ENCODE measurements at places on chromosomes 12 and 14.
A peak's percentile ranks its signal among the peaks of the same experiment; 100 is the strongest.

DNA sequence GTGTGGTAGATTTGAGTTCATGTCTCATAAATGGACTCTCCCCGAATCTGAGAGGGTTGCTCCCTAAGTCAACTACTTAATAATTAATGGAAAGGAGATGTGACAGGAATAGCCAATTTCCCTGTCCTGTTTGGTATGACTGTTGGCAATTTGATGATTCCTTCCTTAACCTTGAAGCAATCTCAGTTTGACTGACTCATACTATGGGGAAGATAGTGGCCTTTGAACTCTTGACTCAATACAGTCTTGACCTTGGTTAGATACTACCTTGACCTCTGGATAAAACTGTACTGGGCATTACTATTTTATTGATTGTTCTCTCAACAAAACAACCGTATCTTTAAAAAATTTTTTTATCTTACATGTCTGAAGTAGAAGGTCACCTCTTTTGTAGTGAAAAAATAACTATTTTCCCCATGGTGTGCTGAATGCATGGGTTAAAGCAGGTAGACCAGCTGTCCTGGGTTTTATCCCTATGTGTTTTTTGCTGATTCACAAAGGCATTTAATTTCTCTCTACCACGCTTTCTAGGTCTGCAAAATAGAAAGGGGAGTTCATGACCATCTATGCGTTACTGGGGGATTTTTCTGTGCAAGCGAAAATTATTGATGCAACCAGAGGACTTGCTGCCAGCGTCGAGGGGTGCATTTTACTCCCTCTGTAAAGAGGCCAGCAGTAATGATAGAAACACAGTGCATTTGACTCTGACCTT, 80.1 kb downstream of the ETV6 start:
- no peak for DNase-seq
- H3K4me3 ChIP-seq: no peak overlapping the region
- no peaks in the 10 kb centered on the region for H3K27me3 ChIP-seq
- H3K4me1 ChIP-seq: peaks cover 52% of the 10 kb centered on the region

GRCh38 chr12:62933220-62933601, 1.7 kb downstream of the PPM1H start:
- H3K27ac ChIP-seq: no peak overlapping the region
- H3K27me3 ChIP-seq: no peaks in the 10 kb centered on the region
- DNase-seq: peak; percentile 72
- no peaks in the 10 kb centered on the region for H3K36me3 ChIP-seq

DNA sequence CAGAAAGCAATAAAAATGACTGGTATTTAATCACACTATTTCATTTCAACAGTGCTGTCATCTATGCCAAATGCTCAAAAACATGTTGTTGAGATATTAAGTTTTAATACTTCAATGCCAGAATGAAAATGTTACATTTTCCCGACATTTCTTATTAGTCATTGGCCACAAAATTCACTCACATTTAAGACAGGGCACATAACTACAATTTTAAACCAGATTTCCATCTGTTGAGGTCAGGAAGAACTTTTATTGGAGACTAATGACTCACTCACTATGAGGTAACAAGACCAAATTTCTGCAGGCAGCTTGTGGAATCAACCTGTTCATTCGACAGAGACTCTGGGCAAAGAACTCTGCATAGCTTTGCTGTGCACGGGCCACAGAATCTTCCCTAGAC, 36.8 kb downstream of the PPTC7 start:
- no peaks in the 10 kb centered on the region for H3K36me3 ChIP-seq
- H3K4me1 ChIP-seq: peaks cover 19% of the 10 kb centered on the region
- H3K27me3 ChIP-seq: no peaks in the 10 kb centered on the region
- H3K4me3 ChIP-seq: no peak overlapping the region
- H3K27ac ChIP-seq: no peak overlapping the region

GRCh38 chr12:45695035-45695434, 34.5 kb upstream of the ARID2 start:
- no peaks in the 10 kb centered on the region for H3K4me1 ChIP-seq
- DNase-seq: no peak
- H3K27ac ChIP-seq: no peak overlapping the region
- H3K36me3 ChIP-seq: no peaks in the 10 kb centered on the region
- no peaks in the 10 kb centered on the region for H3K27me3 ChIP-seq

DNA sequence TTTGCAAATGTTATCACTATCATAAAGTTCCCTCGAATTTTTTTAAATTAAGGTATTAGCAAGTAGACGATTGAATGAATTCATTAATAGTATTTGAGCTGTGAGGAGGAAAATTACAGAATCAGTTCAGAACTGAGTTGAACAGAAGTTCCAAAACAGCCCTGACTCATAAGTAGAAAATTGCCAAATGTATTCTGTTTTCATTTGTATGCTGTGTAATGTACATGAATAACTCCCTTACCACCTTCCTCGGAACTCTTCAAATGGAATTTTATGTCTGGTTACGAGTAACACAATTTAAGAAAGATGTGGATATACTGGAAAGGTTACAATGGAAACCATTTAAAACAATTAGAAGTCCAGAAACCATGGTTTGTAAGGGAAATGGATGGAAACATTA, 283.3 kb upstream of the FAR2 start:
- no peak overlapping the region for H3K27ac ChIP-seq
- H3K36me3 ChIP-seq: no peaks in the 10 kb centered on the region
- H3K27me3 ChIP-seq: no peaks in the 10 kb centered on the region
- DNase-seq: no peak
- no peaks in the 10 kb centered on the region for H3K4me1 ChIP-seq

- H3K27ac ChIP-seq: no peak overlapping the region
- no peaks in the 10 kb centered on the region for H3K36me3 ChIP-seq
- peaks cover 9% of the 10 kb centered on the region for H3K4me1 ChIP-seq
- H3K27me3 ChIP-seq: no peaks in the 10 kb centered on the region
- peak; percentile 69 for DNase-seq
Observed at GRCh38 chr14:52069307-52070050, 620 bp upstream of the NID2 start.

GRCh38 chr12:15693228-15693911, 95.8 kb downstream of the EPS8 start:
- no peaks in the 10 kb centered on the region for H3K36me3 ChIP-seq
- peaks cover 13% of the 10 kb centered on the region for H3K4me1 ChIP-seq
- H3K27ac ChIP-seq: no peak overlapping the region
- DNase-seq: no peak
- no peak overlapping the region for H3K4me3 ChIP-seq
- H3K27me3 ChIP-seq: no peaks in the 10 kb centered on the region

- H3K36me3 ChIP-seq: no peaks in the 10 kb centered on the region
- H3K27me3 ChIP-seq: no peaks in the 10 kb centered on the region
- DNase-seq: no peak
- H3K4me3 ChIP-seq: no peak overlapping the region
Observed at GRCh38 chr12:103178366-103179080, 221.0 kb downstream of the ASCL1 start.

GRCh38 chr12:119423285-119423684, 88.8 kb downstream of the CCDC60 start:
- H3K36me3 ChIP-seq: no peaks in the 10 kb centered on the region
- H3K4me3 ChIP-seq: no peak overlapping the region
- no peaks in the 10 kb centered on the region for H3K27me3 ChIP-seq
- H3K4me1 ChIP-seq: no peaks in the 10 kb centered on the region
- DNase-seq: no peak

GRCh38 chr14:24463017-24463883, 20.7 kb upstream of the SDR39U1 start:
- no peaks in the 10 kb centered on the region for H3K27me3 ChIP-seq
- DNase-seq: no peak
- H3K36me3 ChIP-seq: no peaks in the 10 kb centered on the region
- no peaks in the 10 kb centered on the region for H3K4me1 ChIP-seq

DNA sequence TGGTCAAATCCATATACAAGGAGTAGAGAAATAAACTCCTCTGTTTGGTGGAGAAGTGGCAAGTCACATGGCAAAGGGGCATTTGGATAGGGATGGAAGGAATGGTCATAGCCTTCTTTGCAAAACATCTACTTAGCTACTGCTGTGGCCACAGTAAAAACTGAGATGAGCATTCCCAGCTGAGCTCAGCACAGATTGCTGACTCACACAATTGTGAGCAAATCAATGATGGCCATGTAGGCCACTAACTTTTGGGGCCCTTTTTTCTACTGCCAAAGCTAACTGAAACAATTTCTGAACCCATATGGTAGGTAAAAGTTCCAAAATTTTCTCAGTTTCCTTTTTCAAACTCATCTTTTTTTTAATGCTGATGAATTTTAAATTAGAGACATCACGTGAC, 31.6 kb downstream of the DUSP6 start:
- no peaks in the 10 kb centered on the region for H3K27me3 ChIP-seq
- peaks cover 8% of the 10 kb centered on the region for H3K4me1 ChIP-seq
- H3K4me3 ChIP-seq: no peak overlapping the region
- no peaks in the 10 kb centered on the region for H3K36me3 ChIP-seq

DNA sequence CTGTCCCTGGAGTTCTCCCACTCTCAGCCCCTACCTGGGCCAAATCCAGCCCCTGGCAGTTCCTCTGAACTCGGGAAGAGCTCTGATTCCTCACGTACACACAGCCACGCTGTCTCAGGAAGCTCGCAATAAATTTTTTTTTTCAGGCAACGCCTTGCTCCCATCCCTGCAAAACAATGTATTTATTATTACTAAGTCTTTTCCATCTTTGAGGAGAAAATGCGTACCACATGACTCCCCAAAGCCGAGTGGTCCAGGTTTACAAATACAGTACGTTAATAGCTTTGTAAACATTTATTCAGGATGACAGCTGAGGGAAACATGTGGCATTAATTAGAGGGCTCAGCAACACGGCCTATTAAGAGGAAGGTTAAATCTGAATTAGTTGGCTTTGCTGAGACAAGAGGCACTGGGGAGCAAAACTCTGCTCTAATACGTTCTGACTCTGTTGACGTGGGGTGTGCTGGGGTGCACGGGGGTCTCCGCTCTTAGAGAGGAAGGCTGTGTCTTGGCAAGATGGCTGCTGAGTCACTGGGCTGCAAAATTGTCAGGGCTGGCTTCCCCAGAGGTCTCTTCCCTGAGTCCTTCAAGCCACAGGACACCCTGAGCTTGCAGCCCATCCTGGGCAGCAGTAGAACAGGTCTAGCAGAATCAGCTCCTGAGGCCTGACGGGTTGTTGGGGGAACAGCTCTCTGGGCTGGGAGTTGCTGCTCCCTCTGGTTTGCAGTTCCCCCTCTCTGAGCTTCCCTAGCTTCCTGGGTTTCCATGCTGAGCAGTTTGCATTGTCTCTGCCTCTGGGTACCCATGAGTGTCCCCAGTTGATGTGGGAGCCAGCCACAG, 185.2 kb upstream of the TBX3 start:
- no peaks in the 10 kb centered on the region for H3K36me3 ChIP-seq
- H3K27me3 ChIP-seq: no peaks in the 10 kb centered on the region
- H3K27ac ChIP-seq: no peak overlapping the region
- no peak for DNase-seq

GRCh38 chr14:94330857-94331256, 7.7 kb upstream of the SERPINA6 start:
- H3K27me3 ChIP-seq: no peaks in the 10 kb centered on the region
- peak; percentile 21 for DNase-seq
- no peak overlapping the region for H3K4me3 ChIP-seq

GRCh38 chr12:47570151-47570550, 135.7 kb downstream of the RPAP3 start:
- no peak for DNase-seq
- H3K36me3 ChIP-seq: no peaks in the 10 kb centered on the region
- no peak overlapping the region for H3K27ac ChIP-seq
- H3K4me3 ChIP-seq: no peak overlapping the region

DNA sequence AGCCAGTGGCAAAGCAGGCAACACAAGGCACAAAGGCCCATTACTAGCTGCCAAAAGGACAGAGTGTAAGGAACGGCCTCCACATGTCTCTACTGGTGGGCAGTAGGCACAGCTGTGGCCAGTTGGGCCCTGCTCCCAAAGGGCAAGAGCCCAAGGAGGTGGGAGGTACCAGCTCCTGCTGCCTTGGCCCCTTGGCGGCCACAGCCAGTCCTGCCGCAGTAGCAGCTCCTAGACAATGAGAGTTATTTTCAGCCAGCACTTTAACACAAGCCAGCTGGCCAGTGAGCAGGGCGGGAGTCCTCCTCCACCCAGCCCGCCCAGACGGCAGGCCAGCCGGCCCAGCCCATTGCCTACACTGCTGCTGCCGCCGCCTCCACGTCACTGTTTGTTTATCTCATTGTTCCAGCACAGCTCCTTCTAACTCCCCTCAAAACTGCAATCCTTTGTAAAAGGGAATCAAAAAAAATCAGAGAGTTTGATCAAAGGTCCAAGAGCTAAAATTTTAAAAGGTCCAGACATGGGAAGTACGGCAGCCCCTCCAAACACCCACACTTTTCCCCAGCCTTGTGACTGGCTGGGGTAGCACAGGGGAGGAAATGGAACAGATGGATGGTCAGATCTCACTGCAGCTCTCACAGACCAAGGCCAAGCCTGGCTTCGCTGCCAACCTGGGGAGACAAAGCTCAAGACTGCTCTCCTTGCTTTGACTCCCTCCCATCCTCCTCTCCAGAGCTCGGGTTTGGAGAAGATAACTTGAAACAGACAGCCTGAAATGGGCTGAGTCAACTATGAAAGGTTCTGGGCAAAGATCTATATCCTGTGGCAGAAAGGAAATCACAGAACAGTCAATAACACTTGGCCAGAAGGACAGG, 33.5 kb downstream of the FMNL3 start:
- H3K36me3 ChIP-seq: no peaks in the 10 kb centered on the region
- peaks cover 20% of the 10 kb centered on the region for H3K4me1 ChIP-seq
- H3K4me3 ChIP-seq: no peak overlapping the region
- H3K27me3 ChIP-seq: no peaks in the 10 kb centered on the region
- H3K27ac ChIP-seq: peak overlapping the region; percentile 83

DNA sequence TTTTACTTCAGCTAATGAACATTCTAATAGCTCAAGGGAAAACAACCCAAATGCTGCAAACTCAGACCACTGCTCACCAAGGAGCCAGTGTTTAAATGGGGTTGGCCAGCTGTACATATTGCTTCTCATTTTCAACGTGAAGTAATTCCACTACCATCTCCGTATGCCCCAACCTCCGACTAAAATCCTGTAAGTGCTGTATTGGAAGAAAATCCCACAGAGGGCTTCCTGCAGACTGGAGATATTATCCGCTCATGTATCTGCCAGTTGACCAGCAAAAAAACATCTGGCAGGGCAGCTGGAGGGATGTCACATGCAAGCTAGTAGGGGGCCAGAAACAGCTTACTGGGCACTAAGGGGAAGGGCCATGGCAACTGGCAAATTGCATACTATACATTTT, 485.0 kb downstream of the SNAPC1 start:
- H3K27ac ChIP-seq: no peak overlapping the region
- no peaks in the 10 kb centered on the region for H3K27me3 ChIP-seq
- no peaks in the 10 kb centered on the region for H3K4me1 ChIP-seq
- H3K36me3 ChIP-seq: no peaks in the 10 kb centered on the region
- no peak overlapping the region for H3K4me3 ChIP-seq
- no peak for DNase-seq
